HuH-7 (cell line): ENCODE measurements at places on chromosomes 12 and 14.
A peak's percentile ranks its signal among the peaks of the same experiment; 100 is the strongest.

DNA sequence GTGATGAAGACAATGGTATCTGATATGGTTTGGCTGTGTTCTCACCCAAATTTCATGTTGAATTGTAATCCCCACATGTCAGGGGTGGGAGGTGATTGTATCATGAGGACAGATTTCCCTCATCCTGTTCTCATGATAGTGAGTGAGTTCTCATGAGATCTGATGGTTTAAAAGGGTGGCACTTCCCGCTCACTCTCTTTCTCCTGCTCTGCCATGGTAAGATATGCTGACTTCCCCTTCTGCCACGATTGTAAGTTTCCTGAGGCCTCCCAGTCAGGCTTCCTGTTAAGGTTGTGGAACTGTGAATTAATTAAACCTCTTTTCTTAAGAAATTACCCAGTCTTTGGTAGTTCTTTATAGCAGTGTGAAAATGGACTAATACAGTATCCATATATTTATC is 25.6 kb upstream of the PTHLH start:
- DNase-seq, result no peak

DNA sequence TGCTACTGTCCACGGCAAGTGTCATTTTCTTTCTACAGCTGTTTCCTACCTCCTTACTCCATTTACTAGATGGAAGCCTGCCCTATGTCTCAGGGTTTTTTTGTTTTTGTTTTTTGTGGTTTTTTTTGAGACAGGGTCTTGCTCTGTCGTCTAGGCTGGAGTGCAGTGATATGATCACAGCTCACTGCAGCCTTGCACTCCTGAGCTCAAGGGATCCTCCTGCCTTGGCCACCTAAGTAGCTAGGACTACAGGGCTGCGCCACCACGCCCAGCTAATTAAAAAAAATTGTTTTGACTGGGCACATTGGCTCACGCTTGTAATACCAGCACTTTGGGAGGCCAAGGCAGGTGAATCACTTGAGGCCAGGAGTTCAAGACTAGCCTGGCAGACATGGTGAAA is 14.7 kb downstream of the TUBA1A start:
- no peak for DNase-seq

DNA sequence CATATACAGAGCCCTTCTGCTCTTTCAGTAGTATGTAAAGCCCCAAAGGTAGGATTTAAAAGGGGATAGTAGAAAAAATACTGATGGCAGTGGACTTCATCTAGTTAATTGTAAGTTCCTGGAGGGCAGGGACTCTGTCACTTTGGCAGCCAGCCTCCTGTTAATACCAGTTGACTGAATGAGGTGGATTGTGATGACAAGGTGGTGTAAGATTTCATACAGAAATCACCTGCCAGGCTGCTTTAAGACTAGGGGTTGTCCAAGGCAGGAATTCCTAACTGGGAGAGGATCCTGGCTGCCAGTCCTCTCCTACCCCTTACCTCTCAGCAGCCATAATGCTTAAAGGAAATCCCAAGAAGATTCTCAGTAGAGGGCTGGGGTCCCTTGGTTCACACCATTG is 7.3 kb downstream of the DYRK2 start:
- DNase-seq, result no peak

DNA sequence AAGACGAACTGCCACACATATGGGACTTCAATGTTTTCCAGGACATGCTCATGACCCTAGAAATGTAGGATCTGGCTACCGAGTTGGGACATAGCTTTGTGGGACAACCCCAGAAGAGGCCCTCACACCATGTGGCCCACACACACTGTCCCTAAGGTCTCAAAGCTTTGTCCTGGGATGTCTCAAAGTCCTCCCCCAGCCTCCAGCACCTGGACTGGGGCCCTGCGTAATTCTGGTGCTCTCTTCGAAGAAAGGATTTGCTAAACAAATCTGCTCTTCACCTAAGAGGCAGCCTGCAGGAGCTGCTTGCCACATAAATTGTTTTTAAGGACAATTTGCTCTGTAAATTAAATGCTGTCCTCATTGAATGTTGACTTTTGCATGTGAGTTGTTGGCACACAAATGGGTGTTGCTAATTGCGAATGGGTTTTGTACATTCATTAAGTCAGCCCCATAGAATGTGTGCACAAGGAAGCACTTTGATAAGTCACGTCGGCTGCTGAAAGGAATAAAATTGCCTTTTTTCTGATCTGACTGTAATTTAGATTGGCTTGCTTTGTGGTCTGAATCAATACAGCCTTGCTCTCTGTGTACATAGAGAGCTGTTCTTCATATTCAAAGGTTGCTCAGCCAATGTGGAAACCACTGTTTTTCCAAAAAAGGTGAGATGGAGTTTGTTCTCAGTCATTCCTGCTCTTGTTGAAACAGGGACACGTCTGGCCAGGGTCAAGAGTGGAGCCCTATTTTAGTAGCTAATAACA is 161.6 kb upstream of the PWP1 start:
- no peak for DNase-seq

GRCh38 chr12:108548954-108549521 is 11.9 kb downstream of the SART3 start:
- no peak for DNase-seq

DNA sequence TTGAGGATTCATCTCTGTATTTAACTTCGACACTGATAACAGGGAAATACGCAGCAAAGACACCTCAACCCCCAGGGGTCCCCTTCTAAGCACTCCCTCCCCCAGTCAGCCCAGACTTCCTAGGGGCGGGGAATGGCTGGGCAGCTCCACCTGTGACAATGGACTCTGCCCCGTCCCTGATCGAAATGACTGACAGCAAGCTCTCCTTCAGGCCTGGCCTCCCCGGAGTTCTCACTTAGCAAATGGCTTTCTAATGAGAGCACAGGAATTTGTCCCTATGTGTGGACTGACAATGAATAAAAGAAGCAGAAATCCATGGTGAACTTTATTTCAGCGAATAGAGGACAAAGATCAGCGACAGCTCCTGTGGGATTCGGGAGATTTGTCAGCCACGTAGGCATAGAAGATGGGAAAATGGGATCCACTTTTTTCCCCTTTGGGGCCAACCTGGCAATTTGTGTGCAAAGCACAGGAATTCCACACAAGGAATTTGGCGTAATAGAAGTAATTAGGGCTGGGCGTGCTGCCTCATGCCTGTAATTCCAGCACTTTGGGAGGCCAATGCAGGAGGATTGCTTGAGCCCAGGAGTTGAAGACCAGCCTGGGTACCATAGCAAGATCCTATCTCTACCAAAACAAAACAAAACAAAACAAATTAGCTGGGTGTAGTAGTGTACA is 63.8 kb downstream of the TNFAIP2 start:
- DNase-seq, result peak; percentile 79

- DNase-seq, result no peak
Measured at GRCh38 chr12:69726922-69727321, 11.7 kb upstream of the RAB3IP start.

DNA sequence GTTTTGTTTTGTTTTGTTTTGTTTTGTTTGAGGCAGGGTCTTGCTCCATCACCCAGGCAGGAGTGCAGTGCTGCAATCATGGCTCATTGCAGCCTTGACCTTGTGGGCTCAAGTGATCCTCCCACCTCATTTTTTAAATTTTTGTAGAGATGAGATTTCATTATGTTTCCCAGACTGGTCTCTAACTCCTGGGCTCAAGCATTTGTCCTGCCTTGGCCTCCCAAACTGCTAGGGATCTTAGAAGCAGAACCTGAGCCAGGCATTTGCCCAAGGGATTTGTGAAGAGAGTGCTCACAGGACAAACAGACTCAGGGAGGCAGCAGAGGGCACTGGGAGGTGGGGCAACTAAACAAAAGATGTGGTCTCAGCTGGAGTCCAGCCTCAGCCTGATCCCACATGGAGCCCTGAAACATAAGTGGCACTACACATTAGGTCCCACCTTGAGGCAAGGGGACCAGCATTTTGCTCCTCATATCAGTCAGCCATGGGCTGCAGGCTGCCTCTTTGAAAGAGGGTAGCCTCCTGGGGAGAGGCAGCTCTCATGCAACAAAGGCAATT is 86.2 kb upstream of the CMKLR1 start:
- no peak for DNase-seq

DNA sequence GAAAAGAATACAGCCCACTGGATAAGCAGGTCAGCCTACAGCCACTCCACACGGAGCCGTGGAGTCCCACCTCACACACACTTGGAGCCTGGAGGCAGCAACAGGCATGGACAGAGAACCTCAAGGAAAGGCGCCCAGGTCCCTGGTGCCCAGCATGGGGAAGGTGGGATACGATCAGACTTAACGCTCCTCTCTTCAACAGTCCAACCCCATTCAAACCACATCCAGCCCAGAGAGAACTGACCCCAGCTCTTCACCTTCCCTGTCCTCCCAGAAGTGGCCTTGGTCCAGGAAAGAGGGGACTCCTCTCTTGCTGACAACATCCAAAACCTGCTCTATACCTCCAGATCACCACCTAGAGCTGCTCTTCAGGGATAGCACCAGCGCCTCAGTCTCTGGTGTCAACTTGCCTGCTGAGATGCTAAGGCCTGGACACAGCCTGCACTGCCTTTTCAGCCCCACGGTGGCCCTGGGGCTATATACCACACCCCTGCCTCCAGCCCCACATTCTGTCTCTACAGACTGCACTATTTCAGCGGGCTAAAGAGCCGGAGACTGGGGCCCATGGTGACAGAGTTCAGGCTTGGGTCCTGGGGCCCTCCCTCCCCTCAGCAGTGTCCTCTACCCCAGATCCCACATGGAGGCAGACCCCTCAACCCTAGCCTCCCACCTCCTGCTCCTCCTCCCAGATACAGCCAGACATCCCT is 7.0 kb downstream of the ADCY6 start:
- DNase-seq, result no peak

GRCh38 chr14:101374373-101375338 is 186.6 kb upstream of the DIO3 start:
- no peak for DNase-seq

DNA sequence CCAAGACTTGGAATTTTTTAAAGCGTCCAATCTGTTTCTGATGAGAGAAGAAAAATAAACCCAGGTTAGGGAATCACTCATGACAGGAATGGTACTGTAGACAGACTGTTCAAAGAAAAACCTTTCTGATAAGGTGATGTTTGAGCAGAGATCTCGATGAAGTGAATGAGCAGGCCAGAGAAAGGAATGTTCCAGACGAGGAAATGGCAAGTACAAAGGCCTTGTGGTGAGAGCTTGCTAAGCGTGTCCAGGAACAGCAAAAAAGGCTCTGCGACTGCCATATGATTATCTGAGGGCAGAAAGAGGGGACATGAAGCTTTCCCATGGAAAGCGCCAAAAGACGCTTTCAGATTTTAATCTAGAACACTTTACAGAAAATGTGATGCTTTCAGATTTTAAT is 458.4 kb upstream of the SOX5 start:
- no peak for DNase-seq

- DNase-seq, result no peak
Measured at GRCh38 chr12:75172611-75173010, 37.0 kb downstream of the KCNC2 start.

- no peak for DNase-seq
Measured at GRCh38 chr14:52025310-52025709, 36.0 kb downstream of the RTRAF start.

GRCh38 chr12:128078301-128078971 is 188.5 kb upstream of the TMEM132C start:
- no peak for DNase-seq

GRCh38 chr12:114938487-114939210 is 254.7 kb upstream of the TBX3 start:
- DNase-seq, result no peak

DNA sequence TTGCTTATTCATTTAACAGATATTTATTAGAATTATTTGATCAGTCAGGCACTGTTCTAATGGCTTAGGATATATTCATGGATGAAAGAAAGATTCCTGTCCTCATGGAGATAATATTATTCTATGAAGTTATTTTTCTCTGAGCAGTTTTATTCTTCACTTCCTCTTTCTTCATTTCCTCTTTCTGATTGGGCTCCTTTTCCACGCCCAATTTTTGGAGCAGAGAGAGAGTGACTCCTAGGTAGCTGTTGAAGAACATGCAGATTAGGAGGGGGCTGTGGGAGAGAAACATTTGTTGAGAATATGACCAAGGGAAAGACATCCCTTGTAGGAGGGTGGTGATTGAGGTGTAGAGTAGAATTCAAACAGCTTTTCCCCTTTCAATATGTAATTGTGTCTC is 6.0 kb upstream of the YARS2 start:
- DNase-seq, result no peak

DNA sequence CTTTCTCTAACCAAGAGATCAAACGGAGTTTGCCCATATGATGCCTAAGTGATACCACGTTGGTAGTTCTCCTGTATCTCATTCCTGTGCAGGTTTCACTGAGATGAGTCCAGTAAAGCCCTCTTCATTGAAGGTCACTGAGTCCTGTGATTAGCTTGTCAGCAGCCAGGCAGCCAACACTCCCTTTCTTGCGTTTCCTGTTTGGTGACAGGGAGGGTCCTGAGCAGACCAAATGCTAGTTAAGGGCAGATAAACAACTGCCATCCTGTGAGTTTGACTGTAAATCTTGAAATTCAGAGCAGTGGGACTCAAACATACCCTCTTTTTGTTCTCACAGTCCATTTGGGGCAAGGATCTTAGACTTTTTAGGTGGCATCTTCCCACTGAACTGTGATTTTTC is 39.4 kb downstream of the ZNF641 start:
- no peak for DNase-seq

GRCh38 chr12:116433249-116433648 is 125.9 kb upstream of the MAP1LC3B2 start:
- no peak for DNase-seq

DNA sequence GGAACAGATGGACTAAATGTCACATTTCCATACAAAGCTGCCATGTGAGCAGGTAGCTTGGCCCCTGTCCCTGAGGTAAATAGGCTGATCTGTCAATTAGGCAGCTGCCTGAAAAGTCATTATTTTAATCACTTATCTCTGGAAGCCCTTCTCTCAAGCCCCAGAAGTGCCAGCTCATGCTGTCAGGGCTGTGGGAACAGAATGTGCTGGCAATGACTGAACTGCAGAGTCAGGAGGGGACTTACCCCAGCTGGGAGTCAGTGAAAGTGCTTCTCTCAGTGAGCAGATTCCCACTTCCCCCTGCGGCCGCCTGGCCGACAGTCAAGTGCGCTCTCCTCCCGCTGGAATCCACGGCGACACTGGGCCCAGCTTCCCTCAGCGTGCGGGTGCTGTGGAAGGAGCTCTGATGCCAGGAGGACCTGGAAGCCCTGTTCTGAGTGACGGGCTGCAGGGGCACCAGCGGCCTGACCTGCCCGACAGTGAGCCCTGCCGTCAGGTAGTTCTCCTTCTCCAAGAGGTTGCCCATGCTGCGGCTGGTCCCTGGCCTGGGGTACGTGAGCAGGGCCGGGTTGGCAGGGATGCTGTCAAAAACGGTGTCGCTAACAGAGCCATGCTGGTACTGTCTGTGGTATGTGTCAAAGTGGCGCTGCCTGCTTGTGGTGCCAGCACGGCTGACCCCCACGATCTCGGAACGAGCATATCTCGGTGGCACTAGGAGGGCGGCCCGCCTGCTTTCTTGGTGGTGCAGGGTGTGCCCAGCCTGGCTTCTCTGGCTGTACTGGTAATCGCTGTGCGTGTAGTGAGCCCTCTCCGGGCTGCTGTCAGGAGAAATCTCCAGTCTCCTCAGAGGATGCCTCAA is 18.7 kb downstream of the PKP2 start:
- DNase-seq, result no peak
